Stimulated activated CD8-positive, alpha-beta memory T cell treated with anti-CD3 and anti-CD28 coated beads, Interleukin-15, amount 100 ng/mL, for 1 hour (primary cell): ENCODE measurements at places on chromosomes 5 and 9.

DNA sequence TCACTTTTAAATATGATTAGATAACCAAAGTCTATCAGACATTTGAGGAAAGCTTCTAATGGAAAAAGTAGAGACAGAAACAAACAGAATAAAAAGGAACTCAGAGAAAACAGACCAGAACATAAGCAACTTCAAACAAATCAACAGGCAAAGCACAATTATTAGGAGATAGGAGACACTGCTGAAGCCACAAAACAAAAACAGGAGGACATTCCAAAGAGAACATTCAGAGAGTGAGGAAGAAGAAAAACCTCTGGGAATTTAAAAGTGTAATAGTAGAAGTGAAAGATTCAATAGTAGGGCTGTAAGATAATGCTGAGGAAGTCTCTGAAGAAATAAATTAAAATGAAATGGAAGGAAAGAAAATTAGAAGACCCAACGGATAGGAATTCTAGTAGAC, 83.2 kb upstream of the TBCA start:
- no peak for DNase-seq

GRCh38 chr9:96251451-96251850, 50.5 kb downstream of the HSD17B3 start:
- no peak for DNase-seq

GRCh38 chr9:108207561-108208165, 648.1 kb downstream of the ACTL7B start:
- DNase-seq: no peak

GRCh38 chr9:13445103-13445500, 165.6 kb upstream of the MPDZ start:
- DNase-seq: no peak

DNA sequence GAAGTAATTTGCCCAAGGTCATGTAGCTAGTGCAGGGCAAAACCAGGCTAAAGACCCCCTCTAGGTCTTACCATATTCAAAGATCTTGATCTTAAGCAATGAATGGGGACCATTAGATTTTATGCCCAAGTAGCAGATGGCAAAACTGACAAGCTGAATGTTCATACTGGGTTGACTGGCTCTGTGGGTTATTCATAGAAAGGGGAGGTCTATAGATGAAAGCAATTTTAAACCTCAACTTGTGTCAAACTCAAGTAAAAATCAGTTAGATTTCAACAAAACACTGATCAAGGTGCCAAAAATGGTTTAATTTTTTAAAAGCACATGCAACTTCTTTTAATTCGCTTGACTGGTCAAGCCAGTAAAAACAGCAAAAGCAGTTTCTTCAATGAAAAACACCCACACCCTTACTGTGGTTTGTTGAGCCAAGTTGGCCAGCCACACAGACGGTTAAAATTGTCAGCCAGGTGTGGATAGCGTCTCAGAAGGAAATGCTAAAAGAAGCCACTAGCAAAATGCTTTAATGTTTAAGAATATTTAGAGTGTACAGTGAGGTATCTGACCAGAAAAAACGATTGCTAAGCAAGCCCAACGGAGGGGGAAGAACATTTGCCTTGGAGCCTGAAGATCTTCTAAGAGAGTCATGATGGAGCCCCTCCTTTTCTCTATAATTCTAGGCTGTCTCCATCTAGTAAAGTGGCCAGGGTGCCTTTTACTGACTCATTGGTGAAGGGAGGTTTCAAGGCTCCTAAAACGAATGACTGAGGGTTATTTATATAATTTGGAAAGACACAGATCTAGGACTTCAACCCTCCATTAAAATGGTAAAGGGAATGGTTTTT, 539.6 kb upstream of the CLINT1 start:
- DNase-seq: no peak

- no peak for DNase-seq
Measured at GRCh38 chr5:59473611-59474010, 419.9 kb downstream of the PDE4D start.

DNA sequence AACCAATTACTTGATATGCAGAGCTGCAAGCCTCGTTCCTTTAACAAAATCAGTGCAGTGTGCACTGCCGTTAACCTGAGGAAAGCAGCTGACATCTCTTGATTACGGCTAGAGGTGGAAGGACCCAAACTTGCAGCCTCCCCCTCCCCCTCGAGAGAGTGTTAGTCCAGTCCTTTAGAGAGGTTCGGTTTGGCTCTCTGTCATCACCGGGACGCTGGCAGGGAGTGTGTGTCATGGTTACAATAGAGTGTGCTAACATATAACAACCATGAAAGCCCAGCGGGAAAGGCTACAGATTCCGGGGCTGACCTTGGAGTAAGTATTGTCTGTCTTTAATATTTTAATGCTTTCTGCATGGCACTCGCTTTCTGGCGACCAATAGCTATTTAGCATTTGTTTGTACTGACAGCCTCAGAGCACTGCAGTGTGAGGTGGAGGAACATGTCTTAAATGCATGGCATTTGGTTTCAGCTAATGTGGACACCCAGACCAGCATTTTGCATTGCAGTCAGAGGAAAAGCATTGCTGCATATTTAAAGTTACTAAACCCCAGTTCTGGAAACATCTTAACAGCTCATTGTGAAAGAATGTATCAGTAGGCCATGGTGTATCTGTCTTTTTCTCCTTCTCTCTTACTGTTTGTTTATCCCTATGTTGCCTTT, 237.5 kb downstream of the CD180 start:
- DNase-seq: no peak

GRCh38 chr5:146541958-146542849, 26.2 kb upstream of the GPR151 start:
- peak; percentile 39 for DNase-seq
